ENCODE measurements at places on chromosomes 7 and 10.

DNA sequence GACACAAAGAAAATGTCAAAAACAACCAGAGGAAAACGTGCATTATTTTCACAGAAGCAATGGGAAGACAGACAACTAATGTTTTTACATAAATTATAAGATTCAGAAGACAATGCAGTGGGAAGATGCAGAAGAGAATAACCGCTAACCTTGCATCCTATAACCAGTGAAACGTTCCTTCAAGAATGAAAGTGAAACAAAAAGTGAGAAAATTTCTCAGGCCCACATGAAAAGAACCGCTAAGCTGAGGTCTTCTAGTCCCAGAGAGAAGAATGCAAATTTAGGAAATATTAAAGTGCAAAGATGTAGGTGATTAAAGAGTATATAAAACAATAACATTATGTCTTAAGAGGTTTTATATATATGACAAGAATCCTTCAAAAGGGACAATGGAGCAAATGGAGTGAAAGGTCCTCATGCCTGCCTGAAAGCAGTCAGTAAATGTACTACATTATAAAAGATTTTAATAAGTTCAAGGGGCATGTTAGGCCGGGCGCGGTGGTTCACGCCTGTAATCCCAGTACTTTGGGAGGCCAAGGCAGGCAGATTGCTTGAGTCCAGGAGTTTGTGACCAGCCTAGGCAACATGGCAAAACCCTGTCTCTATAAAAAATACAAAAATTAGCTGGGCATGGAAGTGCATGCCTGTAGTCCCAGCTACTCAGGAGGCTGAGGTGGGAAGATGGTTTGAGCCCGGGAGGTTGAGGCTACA is 43.1 kb upstream of the DDC start:
- DNase-seq: no peak

DNA sequence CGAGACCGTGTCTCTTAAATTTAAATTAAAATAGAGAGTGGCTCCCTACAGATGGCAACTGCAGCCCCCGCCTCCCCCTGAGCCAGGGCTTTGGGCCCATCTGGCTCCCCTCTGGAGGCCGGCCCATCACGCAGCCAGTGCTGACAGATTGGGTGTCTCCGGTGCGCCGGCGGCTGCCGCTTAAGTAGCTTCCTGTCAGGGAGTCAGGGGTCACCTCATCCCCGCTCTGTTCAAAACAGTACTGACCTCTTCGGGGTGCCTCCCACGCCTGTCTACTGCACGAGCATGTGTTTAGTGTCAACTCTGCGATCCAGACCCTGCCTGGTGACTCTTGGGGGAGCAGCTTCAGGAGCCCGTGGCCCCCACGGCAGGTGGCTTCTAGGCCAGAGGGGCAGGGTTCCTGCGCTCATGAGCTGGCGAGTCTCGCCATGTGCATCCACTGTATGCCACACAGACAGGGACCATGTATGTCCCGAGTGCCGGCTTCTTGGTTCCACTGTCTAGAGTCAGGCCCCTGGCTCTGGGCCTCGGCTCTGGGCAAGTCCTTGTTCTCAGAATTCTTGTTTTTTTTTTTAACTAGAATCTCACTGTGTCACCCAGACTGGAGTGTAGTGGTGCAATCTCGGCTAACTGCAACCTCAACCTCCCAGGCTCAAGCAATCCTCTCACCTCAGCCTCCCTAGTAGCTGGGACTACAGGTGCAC is 36.1 kb downstream of the KCTD7 start:
- no peak for DNase-seq

GRCh38 chr10:80394358-80394916 is 13.9 kb upstream of the PRXL2A start:
- DNase-seq: no peak

DNA sequence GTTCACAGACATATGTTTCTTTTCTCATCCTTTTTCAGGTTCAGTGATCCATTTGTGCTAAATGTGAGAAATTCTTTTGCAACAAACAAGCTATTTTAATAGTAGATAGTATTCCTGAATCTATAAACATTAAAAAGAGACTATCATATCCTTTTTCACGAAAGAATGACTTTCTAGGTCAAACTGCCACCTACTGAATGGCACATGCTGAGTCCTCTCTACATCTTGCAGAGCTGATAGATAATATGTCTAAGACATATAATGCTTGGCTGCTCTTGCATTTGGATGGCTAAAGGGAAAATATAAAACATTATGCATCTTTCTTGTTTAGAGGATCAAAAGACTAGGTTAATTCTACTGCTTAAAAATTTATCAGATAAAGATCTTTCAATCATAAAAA is 114.1 kb upstream of the SLC26A5 start:
- DNase-seq: no peak

DNA sequence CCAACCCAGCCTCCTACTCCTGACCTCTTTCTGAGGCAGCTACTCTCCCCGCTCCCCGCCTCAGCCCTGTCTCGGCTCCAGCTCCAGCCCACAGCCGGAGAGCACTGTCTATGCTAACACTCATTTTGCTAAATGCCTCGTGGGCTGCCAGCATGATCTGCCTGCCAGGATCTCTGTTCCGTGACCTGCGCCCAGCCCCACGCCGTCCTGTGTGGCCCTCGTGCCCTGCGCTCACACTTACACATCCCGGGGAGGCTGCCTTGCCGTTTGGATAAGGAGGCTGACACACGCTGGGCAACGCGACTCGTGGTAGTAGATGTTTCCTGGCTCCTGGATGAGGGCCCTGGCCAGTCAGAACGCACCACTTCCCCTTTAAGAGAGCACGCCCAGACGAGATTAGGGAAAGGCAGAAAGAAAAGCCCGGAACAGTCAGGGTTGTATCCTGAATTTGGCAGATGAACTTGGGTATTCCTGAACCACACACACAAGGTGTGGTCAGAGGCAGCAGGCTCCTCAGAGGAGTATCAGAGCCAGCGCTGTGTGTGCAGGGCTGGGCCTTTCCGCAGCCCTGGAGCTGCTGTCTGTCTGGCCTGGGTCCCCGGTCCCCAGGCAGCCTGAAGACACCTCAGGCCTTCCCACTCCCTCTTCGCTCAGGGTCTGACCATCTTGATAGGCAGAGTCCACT is 97.7 kb upstream of the EFCAB10 start:
- no peak for DNase-seq

- no peak for DNase-seq
Observed at GRCh38 chr7:5462216-5462615, 38.6 kb upstream of the TNRC18 start.

- DNase-seq: no peak
Observed at GRCh38 chr10:88687853-88688467, 18.1 kb upstream of the LIPK start.

DNA sequence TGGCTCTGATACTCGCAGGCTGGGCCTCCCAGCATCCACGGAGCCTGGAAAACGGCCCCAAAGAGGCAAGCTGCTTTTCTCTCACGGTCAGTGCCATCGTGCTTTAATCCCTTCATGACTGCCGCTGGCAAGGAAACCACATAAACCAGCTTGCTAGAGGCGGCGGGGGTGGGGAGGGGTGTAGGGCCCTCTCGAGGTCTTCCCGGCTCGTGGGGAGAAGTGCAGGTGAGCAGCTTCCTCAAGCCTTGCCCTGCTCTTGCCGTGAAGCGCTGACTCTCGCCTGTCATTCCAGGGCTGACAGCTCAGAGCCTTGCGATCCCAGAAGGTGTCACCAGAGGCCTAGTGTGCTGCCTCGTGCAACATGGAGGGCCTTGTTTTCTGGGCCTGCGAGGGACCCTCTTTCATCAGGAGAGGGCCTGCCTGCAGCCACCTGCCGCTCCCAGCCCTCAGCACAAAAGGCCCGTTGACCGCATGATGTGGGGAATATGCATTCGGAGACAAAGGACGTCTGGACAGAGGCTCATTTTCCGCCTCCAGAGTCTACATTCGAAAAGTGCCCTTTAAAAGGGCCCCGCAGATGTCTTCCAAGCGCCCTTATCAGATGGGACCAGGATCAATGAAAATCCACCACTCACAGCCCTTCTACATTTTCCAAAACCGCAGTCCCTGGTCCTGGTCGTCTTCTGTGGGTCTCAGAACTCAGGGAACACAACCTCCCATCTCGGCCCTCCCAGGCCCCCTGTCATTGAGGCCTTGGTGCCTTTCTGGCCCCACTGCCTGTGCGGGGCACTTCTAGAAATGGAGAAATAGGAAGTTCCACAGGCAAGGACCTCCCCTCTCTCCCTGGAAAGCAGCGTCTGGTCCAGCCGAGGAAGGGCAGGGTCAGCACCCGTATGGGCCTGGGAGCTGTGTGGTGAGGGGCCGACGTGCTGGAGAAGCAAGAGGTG is 58.7 kb downstream of the ZRANB1 start:
- DNase-seq: no peak

- no peak for DNase-seq
Observed at GRCh38 chr10:78494179-78494578, 460.5 kb downstream of the RPS24 start.

DNA sequence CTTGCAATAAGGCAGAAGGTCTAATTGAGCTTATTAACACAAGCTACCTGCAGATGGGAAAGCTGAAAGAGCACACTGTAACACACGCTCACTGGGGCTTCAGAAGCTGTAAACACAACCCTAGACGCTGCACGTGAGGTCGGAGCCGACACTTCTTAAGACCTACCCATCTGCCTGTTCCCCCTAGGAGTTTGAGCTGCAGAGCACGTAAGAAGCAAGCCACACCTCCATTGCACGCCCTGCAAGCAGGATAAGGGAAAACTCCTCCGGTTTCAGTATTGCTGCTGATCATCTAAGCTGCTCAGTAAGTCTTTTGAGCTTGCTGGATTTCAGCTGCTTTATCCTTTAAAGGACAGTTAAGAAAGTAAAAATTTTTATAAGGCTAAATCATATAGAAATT is 244.0 kb upstream of the ZWINT start:
- no peak for DNase-seq

GRCh38 chr10:5116621-5117020 is 22.4 kb downstream of the AKR1C3 start:
- no peak for DNase-seq

- no peak for DNase-seq
Observed at GRCh38 chr10:79116801-79117723, 48.3 kb downstream of the ZMIZ1 start.
